Spleen (tissue), 13 donors: ENCODE measurements at places on chromosomes 4 and X.

DNA sequence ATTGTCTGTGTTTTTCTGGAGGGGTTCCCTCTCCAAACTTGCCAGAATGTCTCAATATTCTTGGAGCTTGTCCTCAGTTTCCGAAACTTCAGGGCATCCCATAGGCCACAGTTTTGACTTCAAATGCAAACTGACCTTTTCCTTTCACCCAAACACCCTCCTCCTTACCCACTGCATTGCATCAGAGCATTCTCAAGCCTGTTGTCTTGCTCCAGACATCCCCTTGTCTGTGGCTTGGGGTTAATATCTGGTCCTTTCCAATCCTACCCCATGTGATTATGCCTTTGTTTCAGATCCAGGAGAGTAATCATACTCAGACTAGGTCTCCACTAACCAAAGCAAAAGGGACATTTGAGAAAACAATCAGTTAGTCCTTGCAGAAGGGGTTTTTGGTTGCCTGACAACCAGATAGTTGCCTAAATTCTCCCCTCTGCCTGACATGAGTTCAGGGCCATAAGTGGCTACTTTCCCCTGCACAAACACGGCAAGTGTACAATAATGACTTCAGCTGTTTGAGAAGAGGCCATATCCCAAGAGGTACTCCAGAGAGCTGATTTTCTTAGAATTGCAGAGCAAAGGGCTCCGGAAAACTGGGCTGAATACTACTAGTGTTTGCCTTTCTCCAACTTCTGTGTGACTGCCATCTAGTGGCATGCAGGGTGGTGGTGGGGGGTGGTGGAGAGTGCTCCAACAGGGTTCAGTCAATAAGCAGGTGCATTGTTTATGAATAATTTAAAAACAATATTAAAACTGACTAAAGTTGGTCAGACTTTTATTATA, 130.2 kb downstream of the CHRDL1 start:
- DNase-seq, result no peak

- DNase-seq, result no peak
Observed at GRCh38 chr4:173138624-173139023, 30.0 kb upstream of the GALNT7 start.

DNA sequence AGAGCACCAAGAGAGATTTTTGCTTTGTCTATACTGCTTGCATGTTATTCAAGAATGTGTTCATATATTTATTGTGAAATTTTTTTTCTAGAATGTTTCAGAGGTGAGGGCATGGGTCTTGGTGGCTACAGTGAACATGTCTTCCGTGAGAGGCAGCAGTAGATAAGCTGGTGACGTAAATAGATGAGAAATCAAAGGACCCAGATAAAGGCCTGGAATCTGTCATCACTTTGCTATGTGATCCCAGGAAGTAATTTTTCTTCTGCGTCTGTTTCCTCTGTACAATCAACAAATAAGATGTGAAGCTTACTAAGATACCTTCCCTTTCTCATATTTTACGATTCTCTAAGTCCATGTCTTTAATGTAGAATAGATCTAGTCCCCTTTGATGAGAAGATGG, 129.1 kb downstream of the COL4A6 start:
- DNase-seq, result no peak

DNA sequence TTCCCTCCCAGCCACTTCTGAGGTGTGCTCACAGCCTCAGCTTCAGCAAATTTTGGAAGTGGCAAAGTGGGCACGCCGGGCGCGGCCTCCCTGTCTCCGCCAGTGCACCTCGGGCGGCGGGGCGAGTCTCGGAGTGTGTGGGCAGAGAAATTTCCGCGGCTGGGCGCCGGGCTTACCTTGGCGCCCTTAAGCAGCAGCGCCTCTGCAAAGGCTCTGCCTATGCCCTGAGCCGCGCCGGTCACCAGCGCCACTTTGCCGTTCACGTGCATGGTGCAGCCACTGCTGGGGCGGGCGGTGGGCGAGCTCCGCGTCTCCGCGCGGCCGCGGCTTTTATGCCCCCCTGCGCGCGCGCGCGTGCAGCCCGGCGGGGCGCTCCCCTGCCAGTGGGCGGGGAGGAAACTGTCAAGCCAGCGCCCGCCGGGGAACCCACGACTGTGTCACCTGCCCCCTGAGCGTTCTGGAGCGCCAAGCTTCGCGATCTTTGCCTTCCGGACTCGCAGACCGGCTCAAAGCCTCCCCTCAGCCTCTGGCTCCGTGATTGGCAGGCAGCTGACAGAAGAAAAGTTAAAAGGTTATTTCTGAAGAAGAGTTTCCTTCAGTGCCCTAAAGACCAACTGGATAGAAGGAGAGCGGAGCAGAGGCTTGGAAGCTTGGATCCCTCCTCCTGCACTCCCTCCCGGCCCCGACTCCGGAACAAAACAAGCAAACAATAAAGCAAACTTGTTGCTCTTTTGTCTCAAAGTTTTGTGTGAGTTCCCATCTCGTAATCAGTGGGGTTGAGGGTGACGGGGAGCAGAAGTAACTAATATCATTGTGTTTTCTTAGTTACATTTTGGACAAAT, at the start of gene HPGD:
HPGD (minus strand) TSS at position 306 of the 842 bp plus-strand sequence; CDS start at position 269, 37 bp downstream.
- peak; percentile 87 for DNase-seq

- no peak for DNase-seq
Observed at GRCh38 chr4:5200513-5200912, 149.2 kb downstream of the STK32B start.

- no peak for DNase-seq
Observed at GRCh38 chrX:24561121-24561520, 86.0 kb downstream of the PCYT1B start.

- DNase-seq, result no peak
Observed at GRCh38 chrX:133600536-133600935, 185.2 kb upstream of the GPC4 start.

GRCh38 chrX:154013614-154014360, 5.9 kb downstream of the IRAK1 start:
- peak; percentile 87 for DNase-seq
